ENCODE measurements at places on chromosomes 4 and X.

GRCh38 chrX:12582649-12583048 lies 208.6 kb upstream of the PRPS2 start:
- no peak for DNase-seq

DNA sequence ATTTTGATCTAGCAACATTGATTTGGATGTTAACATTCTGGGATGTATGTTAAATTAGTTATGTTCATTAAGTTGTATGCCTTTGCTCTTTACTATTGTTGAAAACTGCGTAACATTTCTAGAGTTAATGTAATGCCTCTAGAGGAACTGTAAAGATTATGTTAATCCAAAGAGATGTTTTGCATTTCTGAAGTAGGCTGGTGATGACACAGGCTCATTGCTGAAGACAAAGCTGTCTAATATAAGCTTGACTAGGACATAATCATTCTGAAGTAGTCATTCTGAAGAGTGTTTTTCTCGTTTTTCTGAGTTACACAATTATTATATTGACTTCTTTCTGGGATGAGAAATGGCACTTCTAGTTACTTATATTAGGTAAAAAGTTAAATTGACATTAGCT lies 72.9 kb downstream of the LRP2BP start:
- DNase-seq: no peak

- DNase-seq: peak; percentile 6
These were observed 110.0 kb downstream of the PSAPL1 start for GRCh38 chr4:7324651-7325121.

- DNase-seq: no peak
These were observed 166.7 kb downstream of the ANTXR2 start for GRCh38 chr4:79906303-79906702.

GRCh38 chrX:46873746-46874145 lies 36.9 kb downstream of the RP2 start:
- DNase-seq: no peak

GRCh38 chr4:142713282-142714030 lies 132.6 kb downstream of the INPP4B start:
- no peak for DNase-seq

DNA sequence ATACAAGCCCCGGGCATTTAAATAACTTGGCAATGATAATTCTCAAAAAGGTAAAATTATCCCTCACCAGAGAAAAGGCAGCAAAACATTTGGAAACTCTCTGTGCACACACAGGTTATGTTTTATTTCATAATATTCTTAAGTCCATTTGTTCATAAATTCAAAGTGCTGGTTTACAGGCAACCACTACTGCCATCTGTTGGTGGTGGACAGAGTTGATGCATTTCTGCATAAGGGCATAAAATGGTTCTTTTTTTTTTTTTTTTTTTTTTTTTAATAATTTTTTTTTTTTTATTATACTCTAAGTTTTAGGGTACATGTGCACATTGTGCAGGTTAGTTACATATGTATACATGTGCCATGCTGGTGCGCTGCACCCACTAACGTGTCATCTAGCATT lies 31.5 kb upstream of the IL21 start:
- peak; percentile 51 for DNase-seq

GRCh38 chr4:20490734-20491133 lies 209.5 kb upstream of the PACRGL start:
- no peak for DNase-seq

DNA sequence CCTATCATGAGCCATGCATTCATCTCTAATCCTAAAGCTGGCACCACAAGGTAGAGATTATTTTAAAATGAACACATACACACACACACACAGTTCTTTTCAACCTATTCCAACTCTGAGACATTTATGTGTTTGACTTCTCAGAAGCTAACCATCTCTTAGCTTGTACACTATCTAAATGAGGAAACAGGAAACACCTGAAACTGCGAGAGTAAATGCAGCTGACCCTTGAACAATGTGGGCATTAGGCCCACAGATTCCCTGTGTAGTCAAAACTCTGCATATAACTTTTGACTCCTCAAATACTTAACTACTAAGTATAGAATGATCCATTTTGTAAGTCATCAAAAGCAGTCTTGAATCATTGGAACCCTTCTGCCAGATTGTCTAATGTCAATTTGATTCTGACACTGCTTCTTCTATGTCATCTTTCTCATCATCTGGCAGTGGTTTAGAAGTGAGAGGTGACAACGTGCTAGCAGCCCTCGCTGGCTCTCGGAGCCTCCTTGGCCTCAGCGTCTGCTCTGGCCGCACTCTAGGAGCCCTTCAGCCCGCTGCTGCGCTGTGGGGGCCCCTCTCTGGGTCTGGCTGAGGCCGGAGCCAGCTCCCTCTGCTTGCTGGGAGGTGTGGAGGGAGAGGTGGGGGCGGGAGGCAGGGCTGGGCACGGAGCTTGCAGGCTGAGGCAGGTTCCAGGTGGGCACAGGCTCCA lies 21.4 kb upstream of the IL15 start:
- no peak for DNase-seq

GRCh38 chr4:1177274-1178141 lies 5.1 kb upstream of the SPON2 start:
- peak; percentile 57 for DNase-seq

- DNase-seq: no peak
These were observed 53.8 kb downstream of the CXCL1 start for GRCh38 chr4:73922766-73923630.
